ENCODE measurements at places on chromosomes 2 and 18.

DNA sequence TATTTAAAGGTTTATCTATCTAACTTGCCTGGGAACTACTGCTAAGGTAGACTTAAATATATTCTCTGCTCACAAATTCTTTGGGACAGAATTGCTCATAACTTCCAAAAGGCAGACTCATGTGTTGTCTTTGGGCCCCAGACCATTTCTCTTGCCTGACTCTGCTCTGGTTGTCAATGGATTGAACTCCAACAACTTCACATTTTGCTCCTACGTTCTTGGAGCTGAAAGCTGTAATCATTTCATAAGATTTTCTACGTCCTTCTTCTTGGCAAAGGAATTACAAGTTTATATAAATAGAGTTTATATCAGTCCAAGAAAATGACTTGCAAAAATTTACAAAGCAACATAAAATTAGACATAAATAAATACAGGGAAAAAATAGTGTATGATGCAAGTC, 32.9 kb upstream of the PPM1B start:
- DNase-seq = no peak

DNA sequence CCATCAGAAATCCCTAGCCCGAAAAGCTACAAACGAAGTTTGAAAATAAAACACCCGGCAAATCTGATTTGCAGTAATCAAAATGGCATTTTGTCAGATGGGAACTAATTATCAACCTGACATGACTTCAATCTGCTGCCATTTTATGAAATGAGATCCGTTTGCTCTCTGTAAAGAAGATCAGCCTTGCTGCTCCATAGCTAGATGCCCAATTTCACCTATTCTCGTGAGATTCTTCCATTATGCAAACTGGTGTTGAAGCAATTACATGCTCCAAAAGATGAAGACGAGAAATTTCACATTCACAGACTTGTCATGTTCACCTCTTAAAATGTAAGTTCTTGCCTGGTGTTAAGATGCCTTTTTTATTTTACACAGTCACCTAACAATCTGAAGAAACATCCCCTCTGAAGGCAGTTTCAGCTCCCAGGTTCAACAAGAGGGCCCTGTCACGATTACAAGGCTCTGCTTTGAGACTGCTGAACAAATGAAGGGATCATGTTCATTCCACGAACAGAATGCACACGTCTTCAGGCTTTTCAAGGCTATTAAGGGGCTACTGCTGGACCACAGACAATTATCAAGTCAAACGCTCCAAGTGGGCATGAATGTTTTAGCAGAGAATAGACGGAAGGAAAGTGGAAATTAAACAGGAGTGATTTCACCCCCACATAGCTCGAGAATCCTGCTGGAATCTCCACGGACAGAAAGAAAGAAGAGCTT, 172.6 kb upstream of the PID1 start:
- no peak for DNase-seq

DNA sequence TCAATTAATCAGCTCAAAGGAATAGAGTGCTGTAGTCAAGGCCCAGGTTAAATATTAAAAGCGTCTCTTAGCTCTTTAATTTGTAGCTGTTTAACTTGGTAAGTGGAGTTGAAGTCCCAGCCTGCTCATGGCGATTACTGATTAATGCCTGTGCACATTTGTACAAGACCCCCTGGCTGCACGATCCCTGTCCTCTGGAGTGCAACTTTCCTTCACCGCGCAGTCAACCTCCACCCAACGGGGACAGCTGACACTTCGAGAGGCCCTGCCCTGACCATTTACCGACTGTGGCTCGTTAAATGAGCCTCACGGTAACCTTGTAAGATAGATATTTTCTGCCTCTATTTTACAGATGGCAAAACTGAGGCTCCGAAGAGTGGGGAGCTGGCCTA, 5.5 kb upstream of the CYS1 start:
- no peak for DNase-seq

- no peak for DNase-seq
These were observed 443.7 kb downstream of the DSEL start for GRCh38 chr18:67072791-67073190.

- no peak for DNase-seq
These were observed 3.8 kb downstream of the EN1 start for GRCh38 chr2:118843483-118844132.

DNA sequence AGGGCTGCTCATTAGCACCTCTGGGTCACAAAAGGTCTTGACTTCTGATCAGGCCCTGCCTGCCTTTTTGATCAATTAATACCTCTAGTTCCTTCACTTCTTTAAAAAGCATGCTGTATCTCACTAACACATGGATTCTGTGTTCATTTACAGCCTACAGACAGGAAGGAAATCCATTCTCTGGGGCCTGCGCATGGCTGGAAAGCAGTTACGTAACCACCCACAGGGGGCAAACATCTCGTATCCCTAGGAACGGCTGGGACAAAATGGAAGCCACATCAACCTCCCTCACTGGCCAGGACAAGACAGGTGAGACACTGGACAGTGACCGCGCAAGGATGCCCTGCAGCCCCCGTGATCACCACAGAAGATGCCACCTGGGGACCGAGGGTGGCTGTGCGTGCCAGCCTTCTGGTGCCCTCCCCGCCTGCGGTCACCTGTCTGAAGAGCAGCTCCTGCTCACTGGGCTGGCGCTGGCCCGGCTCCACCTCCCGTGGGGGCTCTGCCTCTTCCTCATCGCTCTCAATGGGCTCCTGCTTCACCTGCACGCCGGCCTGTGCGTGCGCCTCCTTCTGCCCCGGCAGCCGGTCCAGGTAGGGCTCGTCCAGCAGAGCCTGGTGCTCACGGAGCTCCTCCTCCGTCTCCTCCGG, 266.9 kb downstream of the TWIST2 start:
- DNase-seq = no peak

DNA sequence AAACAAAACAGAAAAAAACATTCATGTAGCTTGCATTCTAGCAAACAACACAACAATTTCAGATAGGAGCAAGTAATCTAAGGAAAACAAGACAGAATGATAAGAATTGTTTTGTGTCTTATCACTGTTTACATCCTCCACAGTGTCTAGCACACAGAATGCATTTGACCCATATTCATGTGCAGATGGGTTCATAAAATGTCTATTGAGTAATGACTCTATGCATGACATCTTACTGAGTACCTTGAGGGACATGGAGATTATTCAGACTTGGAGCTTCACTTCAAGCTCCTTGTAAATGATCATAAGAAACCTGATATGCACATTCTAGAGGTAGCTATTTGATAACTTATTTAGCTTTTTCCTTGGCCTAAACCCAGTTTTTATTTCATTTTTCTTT, 69.0 kb downstream of the DTNA start:
- DNase-seq = no peak

- no peak for DNase-seq
These were observed 87.0 kb downstream of the EPB41L3 start for GRCh38 chr18:5456577-5457461.

GRCh38 chr2:130891966-130892365, 55.3 kb downstream of the ARHGEF4 start:
- no peak for DNase-seq

Measured in stimulated activated naive CD8-positive, alpha-beta T cell treated with anti-CD3 and anti-CD28 coated beads, Interleukin-15, Interleukin-2, amounts not matched to agents 100 U/mL and 50 U/mL, for 24 hours (primary cell).